ENCODE measurements at places on chromosomes 16 and 17.

DNA sequence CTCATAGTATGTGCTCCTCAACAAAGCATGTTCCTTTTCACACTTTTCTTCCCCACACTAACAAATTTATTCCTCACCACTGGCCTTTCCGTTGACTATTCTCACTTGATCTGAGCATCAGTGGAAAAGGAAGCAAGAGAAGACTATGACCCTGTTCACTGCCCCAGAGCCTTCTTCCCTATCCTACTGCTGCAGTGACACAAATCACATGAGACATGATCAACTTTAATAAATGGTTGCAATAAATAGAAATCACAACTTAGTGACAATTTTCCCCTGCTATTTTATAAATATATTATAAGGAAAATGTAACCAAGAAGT, 438.7 kb upstream of the SOX9 start:
- no peak for DNase-seq

- DNase-seq: peak; percentile 9
Observed at GRCh38 chr16:73231944-73232554, 184.1 kb upstream of the ZFHX3 start.

- DNase-seq: no peak
Observed at GRCh38 chr17:70270554-70270953, 101.2 kb downstream of the KCNJ2 start.

DNA sequence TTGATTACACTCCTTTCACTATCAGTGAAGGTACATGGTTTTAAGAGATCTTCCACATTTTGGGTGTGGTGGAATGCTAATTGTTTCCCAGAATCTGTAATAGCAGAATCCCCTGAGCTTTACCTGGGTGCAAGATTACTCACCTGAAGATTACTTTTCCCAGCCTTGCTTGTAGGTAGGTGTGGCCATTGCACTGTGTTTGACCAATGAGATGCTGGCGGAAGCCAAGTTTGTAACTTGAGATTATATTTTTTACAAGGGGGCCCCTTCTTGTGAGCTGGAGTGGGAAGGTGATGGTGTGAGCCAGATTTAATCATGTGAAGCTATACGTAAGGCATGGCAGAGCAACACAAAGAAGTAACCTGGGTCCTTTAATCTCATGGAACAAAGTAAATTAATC, 294.3 kb downstream of the TOX3 start:
- DNase-seq: no peak

GRCh38 chr16:27199736-27200135, 3.6 kb upstream of the KDM8 start:
- peak; percentile 60 for DNase-seq

Data from M059J (cell line).